ENCODE measurements at places on chromosomes 13 and 19. TPM values are rescaled to one million over a fixed set of nuclear protein-coding genes. Genes with fewer than 3 reads are reported as not detected.
A peak's percentile ranks its signal among the peaks of the same experiment; 100 is the strongest.

Gene LTBP4
- 203 TPM for total RNA-seq

Gene JUND
- 209 TPM for total RNA-seq

Gene ZNF177
- total RNA-seq: 11.5 TPM

Gene CACNG6
- total RNA-seq: 4.1 TPM

Gene PSG7
- total RNA-seq: not detected

Gene FBXO27
- total RNA-seq: 18.0 TPM

Gene GNG7
- 2.4 TPM for total RNA-seq

GRCh38 chr13:25394402-25395060 lies 22.8 kb downstream of the ATP8A2 start:
- H3K27ac ChIP-seq: no peak overlapping the region
- H3K27me3 ChIP-seq: no peaks in the 10 kb centered on the region
- no peaks in the 10 kb centered on the region for H3K36me3 ChIP-seq
- no peak overlapping the region for H3K4me3 ChIP-seq

DNA sequence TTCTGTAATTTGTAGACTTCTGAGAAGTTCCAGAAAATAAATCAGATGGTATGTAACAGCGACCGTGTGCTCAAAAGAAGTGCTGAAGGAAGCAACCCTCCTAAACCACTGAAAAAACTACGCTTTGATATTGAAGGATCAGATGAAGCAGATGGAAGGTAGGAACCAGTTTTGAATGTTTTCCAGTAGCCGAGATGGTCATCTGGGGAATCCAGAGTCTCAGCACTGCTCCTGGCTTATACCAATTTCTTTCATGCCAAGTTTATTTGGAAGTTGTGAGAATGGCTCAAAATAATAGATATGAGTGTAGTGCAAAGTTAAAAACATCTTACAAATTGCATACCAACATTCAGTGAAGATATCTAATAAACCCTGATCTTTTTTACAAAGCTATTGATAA lies 56.2 kb downstream of the RCBTB2 start:
- no peak for DNase-seq
- no peaks in the 10 kb centered on the region for H3K27me3 ChIP-seq
- peaks cover 13% of the 10 kb centered on the region for H3K36me3 ChIP-seq
- no peak overlapping the region for H3K27ac ChIP-seq

DNA sequence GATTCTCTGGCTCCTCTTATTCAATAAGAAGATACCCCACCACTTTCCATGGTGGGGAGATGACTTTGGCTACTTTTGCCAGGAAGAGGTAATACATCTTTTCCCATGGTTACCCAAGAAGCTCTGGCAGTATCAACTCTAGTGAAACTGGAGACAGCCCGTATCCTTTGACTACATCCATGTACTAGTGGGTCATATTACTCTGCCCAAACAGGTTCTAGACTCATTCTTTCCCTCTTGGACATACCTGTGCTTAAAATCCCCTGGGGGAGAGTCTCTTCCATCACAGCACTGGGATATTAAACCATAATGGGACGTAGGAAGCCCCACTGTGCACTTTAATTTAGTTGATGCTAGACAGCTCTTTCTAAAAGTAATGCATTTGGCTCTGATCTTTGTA lies 144.7 kb upstream of the KLF12 start:
- no peak for DNase-seq
- H3K36me3 ChIP-seq: no peaks in the 10 kb centered on the region
- no peak overlapping the region for H3K27ac ChIP-seq
- H3K4me3 ChIP-seq: no peak overlapping the region
- H3K4me1 ChIP-seq: no peaks in the 10 kb centered on the region

- no peaks in the 10 kb centered on the region for H3K4me1 ChIP-seq
- H3K27me3 ChIP-seq: no peaks in the 10 kb centered on the region
- H3K27ac ChIP-seq: peak overlapping the region; percentile 81
- H3K4me3 ChIP-seq: no peak overlapping the region
- DNase-seq: no peak
These were observed 22.5 kb downstream of the ZDHHC20 start for GRCh38 chr13:21436582-21436981.

DNA sequence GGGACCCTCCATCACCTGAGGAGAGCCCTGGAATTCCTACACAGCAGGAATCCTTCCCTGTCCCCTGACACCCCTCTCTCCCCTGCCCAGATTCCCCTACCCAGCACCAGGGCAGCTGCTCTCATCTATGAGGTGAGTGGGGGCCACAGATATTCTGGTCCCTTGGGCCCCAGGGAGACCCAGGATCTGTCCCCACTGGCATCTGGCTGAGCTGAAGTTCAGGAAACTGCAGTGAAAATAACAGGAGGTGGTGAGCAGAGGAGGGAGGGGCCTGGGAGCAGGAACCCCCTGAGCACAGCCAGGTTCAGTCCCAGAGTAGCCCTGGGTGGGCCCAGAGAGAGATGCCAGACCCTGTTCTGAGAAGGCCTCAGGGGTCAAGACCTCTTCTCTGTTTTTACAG lies 10.1 kb downstream of the CEACAM21 start:
- no peaks in the 10 kb centered on the region for H3K27me3 ChIP-seq
- H3K4me1 ChIP-seq: no peaks in the 10 kb centered on the region
- no peak overlapping the region for H3K27ac ChIP-seq
- no peak for DNase-seq
- no peaks in the 10 kb centered on the region for H3K36me3 ChIP-seq

- no peak for DNase-seq
- H3K36me3 ChIP-seq: peaks cover 44% of the 10 kb centered on the region
- H3K27me3 ChIP-seq: no peaks in the 10 kb centered on the region
These were observed 58.9 kb downstream of the TMED1 start for GRCh38 chr19:10776900-10777650.

- no peaks in the 10 kb centered on the region for H3K27me3 ChIP-seq
- H3K36me3 ChIP-seq: peaks cover 30% of the 10 kb centered on the region
- DNase-seq: no peak
- peak overlapping the region; percentile 89 for H3K4me3 ChIP-seq
These were observed 405 bp upstream of the ZNF569 start for GRCh38 chr19:37467608-37468090.

GRCh38 chr13:44307844-44308243 lies 65.8 kb upstream of the SERP2 start:
- H3K4me3 ChIP-seq: no peak overlapping the region
- H3K27me3 ChIP-seq: no peaks in the 10 kb centered on the region
- no peak overlapping the region for H3K27ac ChIP-seq
- peaks cover 16% of the 10 kb centered on the region for H3K4me1 ChIP-seq

GRCh38 chr13:29436291-29436690 lies 159.2 kb downstream of the SLC7A1 start:
- H3K27me3 ChIP-seq: no peaks in the 10 kb centered on the region
- no peaks in the 10 kb centered on the region for H3K36me3 ChIP-seq
- no peak for DNase-seq
- H3K27ac ChIP-seq: peak overlapping the region; percentile 80

GRCh38 chr13:50934735-50935435 lies 25.3 kb downstream of the RNASEH2B start:
- no peak overlapping the region for H3K4me3 ChIP-seq
- H3K4me1 ChIP-seq: peaks cover 16% of the 10 kb centered on the region
- DNase-seq: no peak
- H3K27me3 ChIP-seq: no peaks in the 10 kb centered on the region
- H3K36me3 ChIP-seq: peaks cover 10% of the 10 kb centered on the region

- no peaks in the 10 kb centered on the region for H3K4me1 ChIP-seq
- no peaks in the 10 kb centered on the region for H3K27me3 ChIP-seq
- no peak overlapping the region for H3K4me3 ChIP-seq
- DNase-seq: no peak
These were observed 240.5 kb downstream of the IRS2 start for GRCh38 chr13:109545931-109546330.

- H3K4me1 ChIP-seq: peaks cover 32% of the 10 kb centered on the region
- H3K4me3 ChIP-seq: no peak overlapping the region
- no peaks in the 10 kb centered on the region for H3K27me3 ChIP-seq
These were observed 68.0 kb downstream of the KDM4B start for GRCh38 chr19:5036698-5037563.

DNA sequence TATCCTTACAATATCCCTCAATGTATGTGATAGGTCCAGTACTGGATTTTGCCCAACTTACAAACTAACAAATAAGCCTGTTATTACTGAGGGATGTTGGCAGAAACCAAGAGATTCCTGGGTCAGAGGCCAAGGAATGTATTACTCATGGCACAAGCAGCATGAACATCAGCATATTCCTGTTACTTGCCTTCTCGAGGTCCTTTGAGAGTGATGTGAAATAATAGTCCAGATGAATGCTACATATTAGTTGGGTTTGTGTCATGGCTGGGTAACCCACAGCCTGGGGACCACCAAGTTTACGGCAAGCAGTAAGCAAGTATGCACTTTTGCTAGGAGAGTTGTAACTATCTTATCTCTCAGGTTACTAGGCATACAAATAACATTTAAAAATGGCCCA lies 384.5 kb upstream of the GPC6 start:
- no peaks in the 10 kb centered on the region for H3K27me3 ChIP-seq
- no peak for DNase-seq
- no peaks in the 10 kb centered on the region for H3K36me3 ChIP-seq
- no peaks in the 10 kb centered on the region for H3K4me1 ChIP-seq
- no peak overlapping the region for H3K27ac ChIP-seq

GRCh38 chr13:19810996-19811881 lies 28.5 kb upstream of the PSPC1 start:
- no peaks in the 10 kb centered on the region for H3K4me1 ChIP-seq
- no peaks in the 10 kb centered on the region for H3K27me3 ChIP-seq
- no peak for DNase-seq
- H3K36me3 ChIP-seq: no peaks in the 10 kb centered on the region
- no peak overlapping the region for H3K4me3 ChIP-seq
- no peak overlapping the region for H3K27ac ChIP-seq

DNA sequence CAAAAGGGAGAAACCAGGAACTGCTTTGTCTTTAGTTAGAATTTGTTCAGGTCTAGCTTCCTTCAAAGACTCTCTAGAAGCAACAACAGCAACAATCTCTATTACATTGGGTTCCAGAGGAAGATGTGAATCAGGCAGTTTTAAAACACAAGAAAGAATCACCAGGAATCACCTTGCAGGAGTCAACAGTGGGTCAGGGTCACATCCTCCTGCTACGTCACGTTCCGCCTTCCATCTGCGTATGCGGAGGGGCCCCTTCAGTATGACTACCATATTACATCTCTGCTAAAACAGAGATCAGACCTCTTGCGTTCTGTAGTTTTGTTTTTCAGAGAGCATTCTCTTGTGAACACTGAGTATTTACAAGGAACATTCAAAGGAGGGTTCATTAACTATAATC lies 147.8 kb upstream of the STARD13 start:
- DNase-seq: no peak
- H3K36me3 ChIP-seq: no peaks in the 10 kb centered on the region
- H3K4me1 ChIP-seq: peaks cover 5% of the 10 kb centered on the region
- no peak overlapping the region for H3K4me3 ChIP-seq
- H3K27ac ChIP-seq: no peak overlapping the region

DNA sequence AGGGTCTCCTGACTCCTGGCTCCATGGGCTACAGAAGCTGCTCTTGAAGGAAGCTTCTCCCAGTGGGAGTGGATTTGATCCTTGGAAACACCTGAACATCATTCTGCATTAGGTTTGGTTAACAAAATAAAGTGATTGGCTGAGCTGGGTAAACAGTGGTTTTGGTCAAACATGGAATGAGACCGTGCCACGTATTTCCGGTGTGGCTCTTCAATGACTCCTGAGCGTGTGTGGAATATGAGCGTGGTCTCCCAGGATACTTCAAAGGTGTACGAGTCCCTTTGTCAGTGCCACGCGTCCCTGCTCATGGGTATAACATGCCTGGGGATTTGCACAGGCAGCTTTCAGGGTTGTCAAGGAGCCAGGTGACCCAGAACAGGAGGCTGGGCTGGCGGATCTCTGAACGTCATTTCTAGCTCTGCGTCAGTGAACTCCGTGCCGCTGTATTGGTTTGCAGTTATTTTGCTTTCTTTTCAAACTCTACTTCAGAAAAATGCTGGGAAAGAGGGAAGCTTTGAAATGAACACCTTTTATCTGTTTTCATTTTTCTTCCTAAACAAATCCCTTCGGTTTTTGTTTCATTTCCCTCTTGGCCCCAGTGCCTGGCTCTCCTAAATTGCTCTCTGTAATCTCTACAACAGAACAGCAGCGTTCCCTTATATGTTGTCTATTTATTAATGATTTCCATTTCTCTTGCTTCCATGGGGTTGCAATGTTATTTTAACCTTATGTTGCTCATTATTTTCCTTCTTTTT lies 26.3 kb upstream of the GJB6 start:
- H3K27ac ChIP-seq: no peak overlapping the region
- no peaks in the 10 kb centered on the region for H3K4me1 ChIP-seq
- H3K27me3 ChIP-seq: no peaks in the 10 kb centered on the region

GRCh38 chr13:66219506-66219905 lies 1010.6 kb downstream of the PCDH9 start:
- DNase-seq: no peak
- no peaks in the 10 kb centered on the region for H3K36me3 ChIP-seq
- no peak overlapping the region for H3K27ac ChIP-seq
- no peak overlapping the region for H3K4me3 ChIP-seq

GRCh38 chr19:12676384-12676792 lies 5.3 kb downstream of the DHPS start:
- peaks cover 12% of the 10 kb centered on the region for H3K36me3 ChIP-seq
- H3K4me1 ChIP-seq: no peaks in the 10 kb centered on the region
- H3K27me3 ChIP-seq: no peaks in the 10 kb centered on the region
- DNase-seq: peak; percentile 83
- no peak overlapping the region for H3K4me3 ChIP-seq

DNA sequence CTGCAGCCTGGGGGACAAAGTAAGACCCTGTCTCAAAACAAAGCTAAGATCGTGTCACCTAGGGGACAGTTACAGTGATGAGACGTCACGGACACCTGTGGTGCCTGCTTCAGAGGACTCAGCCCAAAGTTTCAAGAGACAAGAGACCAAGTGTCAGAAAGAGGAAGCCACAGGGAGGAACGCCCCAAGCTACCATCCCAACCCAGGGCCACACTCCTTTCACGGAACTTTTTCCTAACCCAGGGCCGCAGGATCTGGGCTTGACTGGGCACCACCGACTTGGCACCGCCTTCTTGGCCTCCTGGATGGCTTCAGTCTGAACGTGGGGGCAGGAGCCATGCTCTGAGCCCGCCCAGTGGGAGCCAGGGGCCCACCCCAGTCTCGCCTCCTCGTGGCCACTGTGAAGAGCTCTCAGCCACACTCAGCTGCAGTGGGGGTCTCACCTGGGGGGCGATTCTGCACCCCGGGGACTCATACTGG lies 8.5 kb downstream of the MOB3A start:
- H3K36me3 ChIP-seq: peaks cover 3% of the 10 kb centered on the region
- no peaks in the 10 kb centered on the region for H3K27me3 ChIP-seq
- H3K4me3 ChIP-seq: no peak overlapping the region
- DNase-seq: no peak
- no peak overlapping the region for H3K27ac ChIP-seq

DNA sequence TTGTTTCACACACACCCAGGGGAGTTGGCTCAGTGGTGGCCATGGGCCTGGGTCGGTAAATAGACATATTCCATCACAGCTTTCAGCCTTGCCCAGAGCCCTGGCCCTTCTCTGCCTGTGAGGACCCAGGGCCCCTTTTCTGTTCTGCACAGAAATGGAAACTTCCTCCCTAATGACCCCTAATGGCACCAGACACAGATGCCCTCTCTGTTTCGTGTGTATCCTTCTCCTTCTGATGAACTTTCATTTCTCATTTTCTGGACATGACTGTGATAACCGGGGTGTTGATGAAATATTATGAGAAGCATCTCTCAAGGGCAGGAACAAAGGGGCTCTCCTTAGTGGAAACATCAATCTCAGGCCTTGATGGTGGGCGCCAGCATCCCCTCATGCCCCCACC lies 12.8 kb downstream of the LILRA1 start:
- no peak overlapping the region for H3K4me3 ChIP-seq
- H3K36me3 ChIP-seq: no peaks in the 10 kb centered on the region
- H3K27me3 ChIP-seq: no peaks in the 10 kb centered on the region
- no peaks in the 10 kb centered on the region for H3K4me1 ChIP-seq
- H3K27ac ChIP-seq: no peak overlapping the region
- DNase-seq: no peak

Data from lung (tissue), 17 donors.